ENCODE measurements at places on chromosomes 12 and 14.

DNA sequence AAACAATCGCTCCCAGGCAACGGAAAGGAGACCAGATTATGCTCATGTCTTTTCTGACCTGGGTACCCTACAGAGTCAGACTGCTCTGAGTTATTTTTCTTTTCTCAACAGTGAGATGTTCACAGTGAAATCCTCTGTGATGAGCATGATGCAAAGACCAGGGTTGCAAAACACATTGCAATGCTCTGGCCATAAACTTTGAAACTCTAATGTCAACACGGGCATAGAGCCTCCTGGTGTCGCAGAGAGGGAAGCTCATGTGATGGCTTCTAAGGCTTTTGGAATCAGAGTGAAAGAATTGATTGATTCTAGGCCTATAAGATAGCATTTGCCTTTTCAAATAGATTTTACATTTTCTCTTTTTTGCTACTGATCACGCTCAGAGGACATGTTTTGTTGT is 193.4 kb downstream of the RASSF9 start:
- no peak for DNase-seq

DNA sequence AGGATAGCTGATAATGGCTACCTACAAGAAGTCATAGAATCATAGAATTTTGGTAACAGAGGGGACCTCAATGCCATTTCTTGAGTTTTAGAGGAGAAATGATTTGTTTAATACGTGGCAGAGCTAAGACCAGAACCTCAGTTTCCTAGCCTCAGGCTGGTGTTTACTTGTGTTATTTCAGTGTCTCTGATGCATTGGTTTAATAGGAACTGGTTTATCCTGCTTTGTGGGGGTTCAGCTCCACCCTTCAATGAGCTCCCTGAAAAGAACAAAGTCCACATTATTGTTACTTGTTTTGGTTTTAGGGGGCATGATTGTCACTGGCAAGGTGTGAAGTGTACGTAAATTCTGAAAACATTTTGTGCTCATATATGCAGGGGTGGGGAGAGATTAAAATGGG is 55.4 kb downstream of the AKAP6 start:
- DNase-seq, result no peak

DNA sequence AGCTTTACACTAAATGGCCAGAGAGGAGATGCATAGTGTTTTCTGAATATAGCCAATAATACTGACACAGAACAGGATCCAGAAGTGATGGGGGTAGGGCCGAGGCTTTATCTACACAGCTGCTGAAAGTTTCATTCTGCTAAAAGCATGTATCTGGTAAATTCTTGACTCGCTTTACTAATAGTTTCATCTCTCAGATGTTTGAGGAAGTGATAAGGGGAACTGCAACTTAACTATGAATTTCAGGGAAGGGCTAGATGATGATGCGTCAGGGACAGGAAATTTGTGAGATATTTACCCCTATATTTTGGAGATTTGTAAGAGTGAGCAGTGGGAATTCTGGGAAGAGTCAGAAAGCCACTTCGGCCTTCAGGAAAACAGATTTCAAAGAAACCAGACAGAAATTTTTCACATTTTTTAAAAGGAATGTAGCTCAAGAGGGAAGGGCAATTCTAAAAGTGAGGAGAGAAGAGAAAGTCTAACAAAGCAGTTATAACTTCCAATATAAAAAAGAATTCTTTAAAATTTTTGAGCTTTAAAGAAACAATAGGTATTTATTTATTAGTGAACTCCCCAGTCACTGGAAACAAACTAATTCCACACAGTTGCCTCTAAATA is 243.1 kb downstream of the BCAT1 start:
- DNase-seq, result no peak

GRCh38 chr12:67909681-67910080 is 79.6 kb upstream of the IFNG-AS1 start:
- no peak for DNase-seq

GRCh38 chr14:93714605-93715004 is 73.7 kb downstream of the PRIMA1 start:
- no peak for DNase-seq

DNA sequence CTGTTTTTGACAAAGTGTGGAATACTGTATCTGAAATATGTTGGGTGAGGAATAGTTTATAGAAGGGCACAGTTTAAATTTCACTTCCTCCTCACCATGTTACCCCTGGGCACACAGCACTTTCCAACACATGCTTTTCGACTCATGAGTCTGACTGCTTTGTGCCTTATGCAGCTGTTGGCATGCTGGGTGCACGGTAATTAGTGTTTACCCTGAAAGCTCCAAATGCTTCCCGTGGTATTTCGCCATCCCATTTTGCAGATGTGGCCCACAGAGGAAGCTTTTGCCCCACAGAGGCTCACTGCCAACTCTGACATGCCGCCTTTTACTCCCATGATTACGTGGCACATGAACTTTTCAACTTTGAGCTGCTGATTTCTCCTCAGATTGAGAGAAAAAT is 168.6 kb downstream of the PRKCH start:
- DNase-seq, result no peak

DNA sequence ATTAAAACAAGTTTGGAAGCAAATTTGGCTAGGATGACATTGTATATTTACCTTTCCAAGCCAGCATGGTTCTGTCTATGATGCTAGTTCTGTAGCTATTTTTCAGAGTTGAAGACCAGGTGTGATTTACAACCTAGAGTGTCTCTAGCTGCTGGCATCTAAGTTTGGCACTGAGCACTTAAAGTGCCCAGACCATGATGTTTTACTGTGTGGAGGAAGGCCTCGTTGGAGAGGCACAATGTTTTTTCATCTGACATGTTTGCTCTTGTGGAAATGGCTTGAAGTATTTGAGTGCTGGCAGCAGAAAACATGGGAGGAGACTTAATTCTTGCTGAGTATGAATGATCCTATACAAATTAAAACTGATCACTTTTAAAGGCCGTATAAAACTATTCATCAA is 13.0 kb upstream of the C12orf71 start:
- DNase-seq, result no peak

DNA sequence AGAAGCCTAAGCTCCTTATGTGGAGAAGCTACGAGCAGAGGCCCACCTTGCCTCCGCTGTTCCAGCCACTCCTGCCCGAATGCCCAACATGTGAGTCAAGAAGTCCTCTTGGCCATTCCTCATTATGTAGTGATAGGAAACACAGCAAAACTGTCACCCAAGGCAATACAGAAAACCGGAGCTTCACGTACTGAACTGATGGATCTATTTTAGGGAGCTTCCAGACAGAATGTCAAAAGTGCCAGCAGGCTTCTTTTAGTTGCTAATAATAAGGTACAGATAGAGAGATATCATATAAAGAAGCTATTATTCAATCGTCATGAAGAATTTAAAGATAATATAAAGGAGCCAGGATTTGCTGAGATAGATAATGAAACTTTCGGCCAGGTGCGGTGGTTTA is 91.6 kb upstream of the SYT10 start:
- no peak for DNase-seq

GRCh38 chr12:12408265-12408690 is 51.4 kb downstream of the BORCS5 start:
- DNase-seq, result no peak

DNA sequence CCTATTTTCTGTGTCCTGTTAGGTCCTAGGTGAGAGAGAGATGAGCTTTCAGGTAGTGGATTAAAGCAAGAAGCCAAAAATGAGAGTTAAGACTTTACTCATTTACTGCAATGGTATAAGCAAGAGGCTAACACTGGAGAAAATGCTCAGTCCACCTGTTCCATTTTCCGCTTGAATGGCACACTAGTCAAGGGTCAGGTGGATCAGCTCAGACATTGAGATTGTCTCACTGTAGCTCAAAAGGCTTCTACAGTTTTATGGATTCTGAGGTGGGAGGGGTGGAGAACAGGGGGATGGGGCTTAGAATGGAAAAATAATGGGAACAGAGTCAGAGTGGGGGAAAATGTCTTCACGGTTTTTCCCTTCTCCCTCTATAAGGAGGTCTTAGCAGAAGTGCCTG is 57.3 kb upstream of the MUCL1 start:
- DNase-seq, result no peak

DNA sequence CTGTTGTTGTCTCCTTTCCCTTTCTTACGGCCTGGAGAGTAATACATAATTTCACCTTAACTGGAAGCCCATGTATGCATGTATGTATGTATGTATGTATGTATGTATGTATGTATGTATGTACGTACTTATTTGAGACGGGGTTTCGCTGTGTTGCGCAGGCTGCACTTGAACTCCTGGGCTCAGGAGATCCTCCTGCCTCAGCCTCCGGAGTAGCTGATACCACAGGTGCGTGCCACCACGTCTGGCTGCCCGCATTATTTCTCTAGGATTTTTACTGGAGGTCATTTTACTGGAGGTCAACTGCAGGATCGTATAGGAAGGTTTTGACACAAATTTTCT is 644 bp upstream of the OS9 start:
- peak; percentile 8 for DNase-seq

- DNase-seq, result no peak
Measured at GRCh38 chr12:106170285-106170684, 31.5 kb upstream of the NUAK1 start.

DNA sequence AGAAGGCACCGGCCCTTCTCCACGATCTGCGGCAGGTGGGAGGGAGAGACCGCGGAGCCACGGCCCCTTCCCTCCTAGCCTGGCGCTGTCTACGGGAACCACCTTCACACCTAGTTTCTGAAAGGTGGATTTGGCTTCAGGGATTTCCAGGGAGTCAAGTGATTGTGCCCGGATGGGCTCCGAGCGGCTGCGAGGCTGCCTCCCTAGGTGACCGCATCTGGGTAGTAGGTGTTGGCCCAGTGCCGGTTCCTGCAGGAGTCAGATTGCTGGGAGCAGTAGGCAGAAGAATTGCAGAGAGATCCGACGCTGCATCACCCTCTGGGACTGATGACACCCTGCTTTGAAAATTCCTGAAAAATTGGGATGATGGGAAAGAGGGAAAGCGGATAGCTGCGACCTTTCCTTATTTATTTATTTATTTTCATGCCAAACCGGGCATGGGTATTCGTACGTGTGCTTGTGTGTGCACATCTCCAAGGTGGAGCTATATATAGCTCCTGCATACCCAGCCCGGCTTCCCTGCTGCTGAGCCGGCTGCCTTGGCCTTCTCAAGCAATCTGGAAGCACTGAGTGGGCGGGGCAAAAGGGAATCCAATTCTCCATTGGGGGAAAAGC is 1.1 kb downstream of the CNTN1 start:
- no peak for DNase-seq

GRCh38 chr14:63614679-63615363 is 26.9 kb downstream of the WDR89 start:
- DNase-seq, result no peak

GRCh38 chr12:18982226-18982949 is 147.1 kb upstream of the PLEKHA5 start:
- DNase-seq, result no peak

- DNase-seq, result no peak
Measured at GRCh38 chr12:107544937-107545336, 140.7 kb upstream of the PWP1 start.

DNA sequence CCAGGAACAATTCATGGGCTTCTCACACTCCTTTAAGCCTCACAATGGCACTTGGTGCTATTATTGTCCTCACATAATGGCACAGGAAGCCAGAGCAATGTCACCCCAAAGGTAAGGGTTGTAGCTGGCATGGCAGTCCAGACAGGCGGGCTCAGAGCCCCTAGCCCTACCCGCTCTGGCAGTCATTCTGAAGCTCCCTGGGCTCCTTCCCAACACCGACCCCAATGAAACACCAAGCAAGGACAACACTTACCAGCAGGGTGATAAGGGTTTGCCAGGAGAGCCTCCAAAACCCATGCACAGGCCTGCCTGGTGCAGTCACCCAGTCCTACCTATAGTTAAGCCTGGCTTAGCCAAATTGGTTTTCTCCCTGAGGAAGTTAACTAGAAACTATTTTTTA is 30.8 kb downstream of the MAX start:
- DNase-seq, result no peak
